Activated CD8-positive, alpha-beta memory T cell treated with anti-CD3 and anti-CD28 coated beads for 4 hours (primary cell): ENCODE measurements at places on chromosomes 3 and 15.

- no peak for DNase-seq
These were observed 9.1 kb downstream of the CCR4 start for GRCh38 chr3:32960404-32961170.

DNA sequence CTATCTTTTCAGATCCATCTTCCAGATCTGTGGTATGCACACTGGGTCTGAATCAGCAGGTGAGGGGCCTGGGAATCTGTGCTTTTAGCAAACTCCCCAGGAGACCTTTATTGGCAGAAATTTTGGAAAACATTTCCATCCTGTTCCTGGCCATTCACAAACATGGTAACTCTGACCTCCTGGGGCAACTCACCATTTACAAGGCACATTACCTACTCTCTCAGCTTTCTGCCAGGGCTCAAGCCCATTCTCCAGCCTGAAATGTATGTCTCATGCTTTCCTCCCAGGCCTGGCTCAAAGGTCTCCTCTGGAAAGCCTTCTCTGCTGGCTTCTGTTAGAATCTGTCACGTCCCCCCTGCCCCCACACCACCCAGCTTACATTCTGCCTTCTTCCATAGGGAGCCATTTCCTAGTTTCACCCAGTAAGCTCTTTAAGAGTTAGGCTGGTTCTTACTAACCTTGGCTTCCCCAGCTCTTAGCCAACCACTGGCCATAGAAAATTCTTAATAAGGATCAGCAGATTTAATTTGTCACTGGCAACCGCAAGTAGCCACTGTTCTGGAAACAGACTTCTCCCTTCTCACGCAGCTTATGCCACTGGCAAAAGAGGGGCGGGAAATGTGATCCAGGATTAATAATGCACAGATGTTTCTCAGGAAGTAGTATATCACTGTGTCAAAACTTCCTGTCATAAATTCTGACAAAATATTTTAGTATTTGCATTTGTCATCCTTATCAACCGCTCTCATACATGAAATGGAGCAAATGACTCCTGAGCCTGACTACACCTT is 55.0 kb downstream of the RORA start:
- no peak for DNase-seq

DNA sequence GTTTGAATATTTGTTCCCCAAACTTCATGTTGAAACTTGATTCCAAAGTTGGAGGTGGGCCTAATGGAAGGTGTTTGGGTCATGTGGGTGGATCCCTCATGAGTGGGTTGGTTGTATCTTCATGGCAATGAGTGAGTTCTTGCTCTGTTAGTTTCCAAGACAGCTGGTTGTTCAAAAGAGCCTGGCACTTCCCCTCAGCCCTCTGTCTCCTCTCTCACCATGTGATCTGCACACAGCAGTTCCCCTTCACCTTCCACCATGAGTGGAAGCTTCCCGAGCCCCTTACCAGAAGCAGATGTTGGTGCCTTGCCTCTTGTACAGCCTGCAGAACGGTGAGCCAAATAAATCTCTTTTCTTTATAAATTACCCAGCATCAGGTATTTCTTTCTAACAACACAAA is 327.1 kb upstream of the SLCO3A1 start:
- DNase-seq = no peak

- DNase-seq = no peak
These were observed 121.1 kb downstream of the OXSM start for GRCh38 chr3:25910997-25911396.

GRCh38 chr15:31358957-31359701 is 32.5 kb downstream of the KLF13 start:
- no peak for DNase-seq

DNA sequence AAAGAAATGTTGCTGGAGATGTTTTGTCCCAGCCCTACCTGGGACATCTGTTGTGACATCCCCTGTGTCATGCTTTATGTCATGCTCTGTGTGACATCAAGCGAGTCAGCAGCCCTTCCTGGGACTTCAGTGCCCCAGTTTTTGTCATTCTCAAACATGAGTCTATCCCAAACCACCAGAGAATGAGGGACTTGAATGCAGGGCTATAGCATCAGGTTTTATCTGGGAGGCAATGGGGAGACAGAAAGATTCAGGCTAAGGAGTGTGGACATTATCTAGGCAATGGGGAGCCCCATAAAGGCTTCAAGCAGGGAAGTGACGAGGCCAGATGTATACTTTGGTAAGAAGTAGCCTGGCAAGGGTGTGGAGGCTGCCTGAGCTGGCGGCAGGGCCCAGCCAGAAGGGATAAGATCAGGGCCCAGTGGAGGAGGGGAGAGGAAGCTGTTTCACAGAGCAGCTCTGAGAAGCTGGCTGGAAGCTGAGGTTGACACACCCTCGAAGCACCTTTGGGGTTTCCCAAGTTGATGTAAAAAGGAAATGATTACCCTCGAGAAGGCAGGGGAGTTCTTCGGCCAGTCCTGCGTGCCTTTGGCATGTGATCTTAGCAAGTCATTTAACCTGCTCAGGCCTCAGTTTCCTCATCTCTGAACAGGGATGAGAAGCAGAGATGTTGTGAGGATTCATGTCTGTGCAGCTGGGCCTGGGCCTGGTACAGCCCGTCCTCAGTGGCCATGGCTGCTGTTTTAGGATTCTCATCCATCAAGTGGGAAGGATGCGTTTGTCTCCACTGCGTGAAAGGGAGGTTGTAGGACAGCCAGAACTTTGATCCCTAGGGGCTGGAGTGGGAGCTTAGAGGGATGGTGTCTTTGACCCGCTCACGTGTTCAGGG is 34.3 kb downstream of the IRAK2 start:
- peak; percentile 44 for DNase-seq

- DNase-seq = no peak
These were observed 170.3 kb downstream of the ZPLD1 start for GRCh38 chr3:102605153-102605552.

- DNase-seq = no peak
These were observed 327.0 kb downstream of the ZPLD1 start for GRCh38 chr3:102761766-102762165.

- no peak for DNase-seq
These were observed 153.3 kb downstream of the USP13 start for GRCh38 chr3:179806177-179806576.

- DNase-seq = no peak
These were observed 1343.1 kb downstream of the ROBO1 start for GRCh38 chr3:78424656-78425055.

DNA sequence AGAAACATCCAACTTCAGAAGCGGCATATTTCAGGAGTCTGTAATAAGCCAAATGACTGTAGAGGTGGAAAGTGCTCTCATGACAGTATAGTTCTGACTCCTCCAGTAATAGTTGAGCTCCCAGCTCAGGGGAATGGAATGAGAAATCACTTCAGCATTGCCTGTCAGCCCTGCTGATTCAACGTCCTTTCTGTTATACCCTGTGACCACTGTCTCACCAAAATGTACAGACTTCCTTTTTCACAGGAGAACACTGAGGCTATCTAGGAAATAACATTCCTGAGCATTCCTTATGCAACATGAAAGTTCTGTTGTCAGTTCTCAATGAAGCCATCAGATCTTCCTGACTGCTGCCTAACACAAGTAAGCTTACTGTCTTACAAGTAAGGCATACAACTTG is 284.5 kb upstream of the MME start:
- no peak for DNase-seq

GRCh38 chr3:39637807-39638206 is 170.3 kb downstream of the MOBP start:
- DNase-seq = no peak

GRCh38 chr3:114168150-114168549 is 10.7 kb downstream of the DRD3 start:
- no peak for DNase-seq

DNA sequence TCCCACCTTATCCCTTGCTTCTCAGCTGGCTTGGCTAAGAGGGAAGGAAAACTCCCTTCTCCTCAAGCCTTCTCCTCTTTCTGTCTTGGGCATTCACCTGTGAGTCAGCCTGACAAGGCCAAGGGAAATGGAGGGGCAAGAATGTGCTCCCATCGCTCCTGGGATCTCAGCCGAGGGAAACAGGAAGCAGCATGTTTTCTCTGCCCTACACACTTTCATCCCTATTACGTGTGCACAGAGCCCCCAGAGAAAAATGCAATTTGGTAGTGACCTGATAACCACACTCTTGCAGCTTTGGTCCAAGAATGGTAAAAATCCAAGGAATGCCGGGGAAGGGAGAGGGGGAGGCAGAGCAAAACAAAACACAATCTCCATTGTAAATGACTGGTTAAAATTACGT is 32.9 kb upstream of the MTMR10 start:
- no peak for DNase-seq

GRCh38 chr3:78645628-78646310 is 1122.0 kb downstream of the ROBO1 start:
- no peak for DNase-seq

DNA sequence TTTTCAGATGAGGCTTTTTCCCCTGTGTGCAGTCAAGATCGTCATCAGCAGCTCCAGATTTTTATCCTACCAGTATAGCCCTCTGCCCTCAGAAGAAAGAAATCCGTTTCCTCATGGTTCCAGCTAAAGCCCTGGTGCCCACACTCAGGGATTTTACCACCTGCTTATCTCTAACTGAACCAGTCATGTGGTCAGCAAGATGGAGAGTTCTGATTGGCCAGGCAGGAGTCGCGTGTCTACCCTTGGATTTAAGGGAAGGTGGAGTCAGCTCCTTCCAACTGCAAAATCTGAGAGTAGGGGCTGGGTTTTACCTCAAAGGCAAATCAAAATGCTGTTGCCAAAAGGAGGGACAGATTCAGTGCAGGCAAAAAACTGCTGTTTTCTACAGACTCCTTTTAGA is 135.3 kb downstream of the LRTM1 start:
- no peak for DNase-seq

- no peak for DNase-seq
These were observed 83.8 kb upstream of the BCHE start for GRCh38 chr3:165920984-165921383.

DNA sequence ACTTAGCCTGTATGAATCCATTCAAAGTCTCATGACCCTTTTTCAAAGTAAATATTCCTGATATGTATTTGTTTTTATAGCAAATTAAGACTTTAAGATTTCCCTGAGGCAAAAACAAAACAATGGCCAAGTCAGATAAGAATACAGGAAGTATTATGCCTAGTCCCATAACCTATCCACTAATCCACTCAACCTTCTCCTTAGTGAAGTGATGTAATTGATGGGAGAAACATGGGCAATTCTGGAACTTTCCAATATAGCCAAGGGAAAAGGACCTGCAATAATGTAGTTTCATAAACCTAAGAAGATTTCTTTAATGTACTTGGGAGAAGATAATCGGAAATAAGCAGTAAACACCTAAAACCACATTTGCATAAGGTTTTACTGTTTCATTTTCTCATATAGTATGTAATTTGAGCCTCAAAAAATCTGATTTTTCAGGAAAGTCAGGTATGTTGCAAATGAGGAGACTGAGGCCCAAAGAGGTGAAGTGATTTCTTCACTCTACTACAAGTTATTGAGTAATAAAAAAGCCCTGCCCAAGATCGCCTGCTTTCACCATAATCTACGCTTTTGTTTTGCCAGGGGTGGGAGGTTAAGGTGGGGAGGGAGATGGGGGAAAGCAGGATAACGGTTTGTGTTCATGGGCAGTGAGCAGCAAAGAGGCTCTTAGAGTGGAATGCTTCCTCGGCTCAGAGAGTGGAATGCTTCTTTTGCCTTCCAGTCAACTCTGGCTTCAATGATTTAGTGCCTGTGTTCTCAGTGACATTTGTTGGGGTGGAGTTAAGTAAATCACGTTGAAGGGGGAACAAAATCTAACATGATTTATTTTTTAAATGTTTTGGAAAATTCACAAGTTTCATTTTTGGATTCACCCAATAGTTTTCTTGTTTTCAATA is 95.0 kb upstream of the FNDC3B start:
- no peak for DNase-seq

- DNase-seq = peak; percentile 97
These were observed at the start of gene RPS17 for GRCh38 chr15:82540055-82540983. Gene RPS17 (minus strand): TSS chr15:82540457. CDS start chr15:82540428, 29 bp downstream.

DNA sequence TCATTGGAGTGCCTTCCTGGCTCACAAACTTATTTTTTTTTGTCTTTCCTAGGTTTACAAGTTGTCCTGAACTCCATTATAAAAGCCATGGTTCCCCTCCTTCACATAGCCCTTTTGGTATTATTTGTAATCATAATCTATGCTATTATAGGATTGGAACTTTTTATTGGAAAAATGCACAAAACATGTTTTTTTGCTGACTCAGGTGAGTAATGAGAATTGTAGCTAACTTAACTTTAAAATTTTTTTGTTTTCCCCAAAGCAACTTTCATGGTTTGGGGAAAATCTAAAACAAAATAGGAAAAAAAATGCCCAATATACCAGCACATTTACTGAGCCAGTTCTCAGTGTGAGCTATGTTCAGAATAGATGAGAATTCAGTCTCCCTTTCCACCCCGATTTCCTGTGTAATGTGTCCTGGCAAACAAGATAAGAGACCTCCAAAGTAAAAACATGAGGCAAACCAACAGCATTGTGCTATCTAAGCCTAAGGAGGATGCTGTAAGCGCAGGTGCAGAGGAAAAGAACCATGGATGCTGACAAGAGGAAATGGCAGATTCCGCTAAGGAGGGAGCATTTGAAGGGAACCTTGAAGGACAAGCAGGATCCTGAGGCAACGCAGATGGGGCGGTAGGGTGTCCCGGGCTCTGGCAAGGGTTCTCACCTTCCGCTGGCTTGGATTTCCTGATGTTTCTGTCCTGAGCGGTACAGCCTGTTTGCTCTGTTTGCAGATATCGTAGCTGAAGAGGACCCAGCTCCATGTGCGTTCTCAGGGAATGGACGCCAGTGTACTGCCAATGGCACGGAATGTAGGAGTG is 171.4 kb downstream of the CACNA1D start:
- DNase-seq = no peak

GRCh38 chr3:18334837-18335601 is 90.1 kb downstream of the SATB1 start:
- DNase-seq = no peak

DNA sequence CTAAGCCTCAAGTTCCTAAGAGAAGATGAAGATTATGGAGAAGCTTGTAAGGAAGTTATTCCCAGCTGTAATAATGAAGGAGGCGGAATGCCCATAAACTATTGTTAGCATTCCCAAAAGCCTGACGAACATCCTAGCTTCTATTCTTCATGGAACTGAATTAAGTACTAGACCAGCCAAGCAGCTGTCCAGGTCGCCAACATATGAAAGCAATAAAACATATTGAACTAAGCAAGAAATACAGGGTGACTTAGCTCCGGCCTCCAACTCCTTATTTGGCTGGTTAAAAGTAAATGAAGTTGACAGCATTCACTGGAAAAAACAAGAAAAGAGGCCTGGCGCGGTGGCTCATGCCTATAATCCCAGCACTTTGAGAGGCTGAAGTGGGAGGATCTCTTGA is 174.0 kb upstream of the TPM1 start:
- DNase-seq = no peak
